Sciatic nerve (tissue), 2 donors: ENCODE measurements at places on chromosomes 1 and 21.

GRCh38 chr1:169041366-169041765, 65.1 kb upstream of the ATP1B1 start:
- DNase-seq, result no peak

- no peak for DNase-seq
Observed at GRCh38 chr1:180617774-180618395, 13.9 kb upstream of the XPR1 start.

DNA sequence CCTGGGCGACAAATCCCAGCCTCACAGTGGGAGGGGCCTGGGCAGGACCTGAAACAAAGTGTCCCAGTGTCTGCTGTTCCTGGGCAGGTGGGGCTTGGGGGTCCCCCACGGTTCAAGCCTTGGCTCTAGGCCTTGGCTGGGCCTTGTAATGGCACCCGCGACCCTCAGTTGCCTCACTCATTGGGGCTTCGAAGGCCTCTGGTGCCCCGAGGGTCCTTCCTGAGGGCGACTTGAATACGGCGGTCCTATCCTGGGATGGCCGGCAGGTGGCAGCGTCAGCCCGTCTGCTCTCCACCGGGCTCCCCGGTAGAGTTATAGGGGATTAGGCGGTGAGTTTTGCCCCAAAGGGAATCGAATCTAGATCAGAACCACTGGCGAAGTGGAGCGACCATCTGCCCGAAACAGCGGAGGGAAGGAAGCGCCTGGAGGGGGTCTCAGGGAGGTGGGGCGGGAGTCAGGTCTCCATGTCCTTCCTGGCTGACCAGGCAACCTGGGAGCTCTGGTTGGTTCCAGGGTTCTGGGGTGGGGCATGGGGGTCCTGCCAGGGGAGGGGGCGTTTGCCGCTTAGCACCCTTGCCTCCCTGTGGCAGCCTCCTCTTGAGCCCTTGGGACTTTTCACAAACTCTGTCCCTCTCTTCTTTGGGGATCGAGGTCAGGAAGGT, 2.1 kb upstream of the PEX10 start:
- peak; percentile 88 for DNase-seq

DNA sequence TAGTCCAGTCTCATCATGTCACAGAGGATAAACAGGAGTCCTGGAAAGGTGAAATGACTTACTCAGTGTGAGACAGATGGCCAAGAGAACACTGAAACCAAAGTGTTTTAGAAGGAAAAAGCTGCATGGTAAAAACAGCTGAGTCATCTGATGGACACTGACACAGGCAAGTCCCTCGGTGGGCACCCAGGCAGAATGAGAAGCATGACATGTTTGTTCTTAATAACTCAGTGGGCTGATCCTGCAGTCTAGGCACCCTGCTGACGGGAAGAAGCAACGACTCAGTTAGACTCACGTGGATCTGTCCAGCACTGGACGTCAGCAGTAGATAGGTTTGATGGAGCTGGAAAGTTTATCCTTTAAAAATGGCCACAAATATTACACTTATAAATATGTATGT, 116.9 kb downstream of the RGS7 start:
- no peak for DNase-seq

DNA sequence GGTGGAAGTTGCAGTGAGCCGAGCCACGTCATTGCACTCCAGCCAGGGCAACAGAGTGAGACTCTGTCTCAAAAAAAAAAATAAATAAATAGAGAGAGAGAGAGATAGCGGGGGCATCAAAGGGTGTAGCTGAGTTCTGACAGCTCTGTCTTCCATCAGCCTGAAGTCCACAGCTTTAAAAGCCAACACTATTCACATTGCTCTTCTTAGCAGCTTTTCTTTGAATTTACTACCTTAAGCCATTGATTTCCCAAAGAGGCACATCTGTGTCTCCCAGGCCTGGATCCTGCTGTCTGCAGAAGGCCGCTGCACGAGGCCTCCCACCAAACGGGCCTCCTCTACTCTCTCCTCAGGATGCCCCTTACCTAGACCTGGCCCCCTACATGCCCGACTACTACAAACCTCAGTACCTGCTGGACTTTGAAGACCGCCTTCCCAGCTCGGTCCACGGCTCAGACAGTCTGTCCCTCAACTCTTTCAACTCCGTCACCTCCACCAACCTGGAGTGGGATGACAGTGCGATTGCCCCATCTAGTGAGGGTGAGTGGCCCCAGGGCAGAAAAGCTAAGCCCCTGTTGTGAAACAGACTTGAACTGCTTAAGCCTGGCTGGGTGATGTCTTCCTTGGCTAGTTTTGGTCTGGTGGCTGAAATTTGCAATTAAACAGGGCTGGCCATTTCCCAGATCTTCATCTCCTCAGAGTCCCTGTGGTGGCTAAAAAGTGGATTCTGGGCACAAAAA, 16.5 kb upstream of the SLC25A34 start:
- no peak for DNase-seq

DNA sequence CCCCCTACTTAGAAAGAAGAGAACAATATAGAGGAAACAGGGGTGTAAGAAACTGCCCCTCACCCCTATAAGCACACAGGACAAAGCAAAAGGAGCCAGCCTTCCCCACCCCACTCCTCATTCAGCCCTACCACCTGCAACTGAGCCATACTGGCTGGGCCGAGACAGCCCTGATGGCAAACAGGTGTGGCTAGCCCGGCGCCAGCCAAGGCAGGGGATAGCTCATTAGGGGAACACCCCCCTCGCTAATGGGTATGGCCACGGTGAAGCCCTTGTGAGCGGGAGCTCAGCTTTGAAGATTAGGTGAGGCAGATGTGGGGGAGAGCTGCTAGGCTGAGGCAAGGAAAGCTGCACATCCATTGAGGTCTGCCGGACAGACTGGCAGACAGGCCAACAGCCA, 65.5 kb downstream of the ERI3 start:
- no peak for DNase-seq

DNA sequence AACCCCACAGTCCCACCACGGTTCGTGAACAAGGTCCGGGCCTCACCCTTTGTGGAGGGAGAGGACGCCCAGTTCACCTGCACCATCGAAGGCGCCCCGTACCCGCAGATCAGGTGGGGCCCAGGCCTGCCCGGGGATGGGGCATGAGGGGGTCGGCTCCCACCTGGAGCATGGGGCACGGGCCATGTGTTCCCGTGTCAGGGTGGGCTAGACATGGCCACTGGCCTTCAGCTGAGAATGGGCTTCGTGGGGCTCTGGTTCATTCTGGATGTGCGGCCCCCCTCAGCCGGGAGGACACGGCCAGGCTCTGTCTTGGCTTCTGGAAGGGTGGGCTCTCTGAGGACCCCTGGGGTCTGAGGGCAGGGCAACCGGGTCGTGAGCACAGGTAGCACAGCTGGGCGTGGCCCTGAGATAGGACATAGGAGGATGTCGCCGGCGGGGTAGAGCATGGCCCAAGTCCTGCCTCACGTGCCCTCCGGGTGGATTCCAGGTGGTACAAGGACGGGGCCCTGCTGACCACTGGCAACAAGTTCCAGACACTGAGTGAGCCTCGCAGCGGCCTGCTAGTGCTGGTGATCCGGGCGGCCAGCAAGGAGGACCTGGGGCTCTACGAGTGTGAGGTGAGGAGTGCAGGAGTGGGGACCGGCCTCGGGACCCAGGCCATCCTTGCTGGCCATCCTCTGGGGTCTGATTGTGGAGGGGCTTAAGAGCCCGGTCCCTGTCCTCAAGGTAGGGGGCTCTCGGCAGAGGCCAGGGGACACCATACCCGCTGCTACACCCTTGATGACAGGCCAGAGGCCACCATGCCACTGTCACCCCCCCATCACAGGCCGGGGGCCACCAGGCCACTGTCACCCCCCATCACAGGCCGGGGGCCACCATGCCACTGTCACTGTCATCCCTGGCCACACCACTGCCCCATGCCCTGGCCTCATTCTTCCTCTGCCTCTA, 55.5 kb downstream of the TRIM11 start:
- peak; percentile 53 for DNase-seq

- DNase-seq, result no peak
Observed at GRCh38 chr1:95237981-95238703, 4.1 kb downstream of the RWDD3 start.

DNA sequence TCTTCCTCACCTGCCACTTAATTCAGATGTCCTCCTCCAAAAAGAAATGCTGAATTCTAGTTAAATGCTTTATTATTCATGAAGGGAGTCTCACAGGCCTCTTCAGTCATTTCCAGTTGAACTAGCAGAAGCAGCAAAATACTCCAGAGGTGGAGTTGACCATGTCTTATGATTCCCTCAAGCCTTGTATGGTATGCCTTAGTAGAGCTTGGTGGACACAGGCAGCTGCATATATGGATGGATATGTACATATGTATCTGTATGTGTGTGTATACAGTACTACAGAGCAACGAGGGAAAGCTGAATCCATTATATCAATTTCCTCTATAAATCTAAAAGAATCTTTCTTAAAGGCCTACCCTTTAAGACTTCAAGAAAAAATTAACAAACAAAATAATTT, 83.6 kb upstream of the HP1BP3 start:
- no peak for DNase-seq

DNA sequence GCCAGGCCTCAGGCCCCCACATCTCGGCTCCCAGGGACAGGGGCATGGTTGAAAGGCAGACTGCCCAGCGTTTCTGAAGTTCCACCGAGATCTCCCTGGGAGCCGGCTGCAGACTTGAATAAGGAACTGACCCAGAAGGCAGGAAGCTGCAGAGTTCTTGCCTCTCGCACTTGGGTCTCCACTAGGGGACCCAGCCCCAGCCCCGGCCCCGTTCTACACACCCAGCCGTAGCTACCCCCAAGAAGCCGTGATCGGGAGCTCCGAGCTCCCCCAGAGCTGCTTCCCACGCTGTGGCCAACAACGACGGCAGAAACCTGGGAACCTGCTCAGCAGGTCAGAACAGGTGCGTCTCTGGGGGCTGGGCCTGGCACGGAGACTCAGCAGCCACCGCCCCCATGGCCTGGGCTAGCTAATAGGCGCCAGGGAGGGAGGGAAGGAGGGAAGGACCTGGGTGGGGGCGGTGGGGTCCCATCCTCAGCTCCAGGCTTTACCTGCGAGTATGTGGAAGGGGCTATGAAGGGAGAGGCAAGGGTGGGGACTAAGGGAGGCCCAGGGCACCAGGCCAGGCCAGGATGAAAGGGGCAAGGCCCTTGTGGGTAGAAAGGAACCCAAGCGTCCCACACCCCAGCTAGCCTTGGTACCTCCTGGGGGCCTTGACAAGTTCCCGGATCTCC, at the start of gene NECTIN4:
TSS of gene NECTIN4 (minus strand) at position 308 of the 674 bp plus-strand sequence. CDS start at position 46, 262 bp downstream.
- peak; percentile 42 for DNase-seq

DNA sequence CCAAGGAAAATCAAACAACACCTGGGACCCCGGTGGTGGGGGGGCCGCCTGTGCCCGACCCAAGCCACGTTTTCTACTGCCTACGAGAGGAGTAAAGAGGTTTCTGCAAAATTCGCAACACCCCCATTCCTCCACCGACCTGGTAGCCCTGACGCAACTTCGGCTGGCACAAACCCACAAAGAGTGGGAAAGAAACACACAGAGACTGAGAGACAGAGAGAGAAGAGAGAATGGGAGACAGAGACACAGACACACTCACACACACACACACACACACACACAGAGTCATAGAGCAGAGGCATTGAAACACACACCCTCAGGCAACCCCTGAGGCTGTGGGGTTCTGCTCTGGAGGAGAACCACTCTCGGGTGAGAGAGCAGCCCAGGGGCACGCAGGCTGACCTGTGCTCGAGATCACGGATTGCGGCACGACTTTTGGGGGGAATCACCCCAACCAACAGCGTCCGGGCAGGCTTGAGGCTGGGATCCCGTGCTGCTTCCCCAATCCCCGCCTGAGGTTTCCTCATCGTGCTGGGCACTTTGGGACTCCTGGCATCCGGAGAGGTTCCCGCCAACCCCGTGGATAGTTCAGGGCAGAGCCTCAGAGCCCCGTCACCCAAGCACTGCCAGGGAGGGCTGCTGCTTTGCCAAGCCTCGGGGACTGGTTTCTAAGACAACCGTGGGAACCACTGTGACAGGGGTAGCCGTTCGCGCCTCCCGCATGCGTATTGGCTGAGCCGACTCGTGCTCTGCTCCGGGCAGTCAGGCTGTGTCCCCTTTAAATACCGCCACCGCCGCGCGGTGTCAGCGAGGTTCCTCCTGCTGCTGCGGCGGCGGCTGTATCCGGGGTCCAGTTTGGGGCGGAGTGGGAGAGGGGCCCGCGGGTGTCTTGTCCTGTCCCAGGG, 682.4 kb upstream of the TPTE start:
- DNase-seq, result peak; percentile 68

DNA sequence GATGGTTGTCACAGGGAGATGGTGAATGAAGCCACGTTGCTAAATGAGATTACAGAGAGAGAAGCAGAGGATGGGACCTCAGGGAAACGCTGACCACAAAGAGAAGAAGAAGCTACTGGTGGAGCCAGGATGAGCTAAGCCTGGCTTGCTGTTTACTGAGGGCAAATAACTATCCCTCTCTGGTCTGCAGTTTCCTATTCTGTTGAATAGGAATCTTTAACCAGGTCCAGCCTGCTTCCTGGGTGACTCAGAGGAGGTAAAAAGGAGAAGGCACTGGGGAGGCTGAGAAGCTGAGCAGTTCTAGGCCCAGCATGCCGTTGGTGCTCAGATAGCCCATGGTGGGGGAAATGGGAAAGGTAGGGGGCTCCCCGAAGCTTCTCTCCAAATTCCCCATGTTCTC, 29.6 kb downstream of the DMBX1 start:
- DNase-seq, result no peak

- no peak for DNase-seq
Observed at GRCh38 chr1:7454052-7454815, 316.9 kb upstream of the VAMP3 start.

- DNase-seq, result no peak
Observed at GRCh38 chr1:61241973-61242381, 159.6 kb downstream of the NFIA start.

DNA sequence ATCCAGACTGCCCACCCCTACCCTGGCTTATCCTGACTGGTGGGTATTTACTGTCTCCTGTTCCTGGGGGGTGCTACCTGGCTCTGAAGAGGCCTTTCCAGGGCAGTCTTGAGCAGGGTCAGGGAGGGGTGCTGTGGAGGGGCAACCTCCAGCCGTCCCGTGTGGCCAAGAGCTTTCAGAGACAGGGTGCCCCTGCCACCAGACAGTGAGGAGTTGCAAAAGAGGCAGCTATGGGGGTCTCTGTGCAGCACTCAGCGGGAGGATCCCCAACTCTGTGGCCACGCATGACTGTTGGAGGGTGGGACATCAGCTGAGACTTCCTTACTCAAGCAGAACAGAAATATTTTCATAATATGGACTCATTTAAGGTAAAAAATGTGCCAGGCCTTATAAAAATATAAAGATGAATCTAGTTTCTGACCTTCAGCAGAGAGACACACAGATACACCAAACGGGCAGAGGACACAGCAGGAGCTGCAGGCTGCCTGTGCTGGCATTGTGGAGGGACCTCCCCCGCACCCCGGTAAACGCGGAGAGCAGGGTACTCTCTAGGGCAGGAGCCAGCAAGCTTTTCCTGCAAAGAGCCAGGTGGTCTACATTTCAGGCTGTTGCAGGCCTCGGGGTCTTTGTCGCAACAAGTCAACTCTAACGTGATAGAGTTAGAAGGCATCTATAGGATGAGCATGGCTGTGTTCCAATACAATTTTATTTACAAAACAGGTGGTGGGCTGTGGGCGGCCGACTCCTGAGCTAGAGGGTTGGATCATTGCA, 252.6 kb downstream of the RHOU start:
- no peak for DNase-seq

- DNase-seq, result no peak
Observed at GRCh38 chr1:76390456-76390855, 315.9 kb downstream of the ST6GALNAC3 start.

- DNase-seq, result no peak
Observed at GRCh38 chr1:204813522-204813921, 57.1 kb upstream of the NFASC start.

- no peak for DNase-seq
Observed at GRCh38 chr1:17862121-17862520, 107.0 kb downstream of the ACTL8 start.
